ENCODE measurements at places on chromosomes 7 and 10.

- no peak for DNase-seq
Measured at GRCh38 chr10:538895-539294, 150.6 kb downstream of the DIP2C start.

DNA sequence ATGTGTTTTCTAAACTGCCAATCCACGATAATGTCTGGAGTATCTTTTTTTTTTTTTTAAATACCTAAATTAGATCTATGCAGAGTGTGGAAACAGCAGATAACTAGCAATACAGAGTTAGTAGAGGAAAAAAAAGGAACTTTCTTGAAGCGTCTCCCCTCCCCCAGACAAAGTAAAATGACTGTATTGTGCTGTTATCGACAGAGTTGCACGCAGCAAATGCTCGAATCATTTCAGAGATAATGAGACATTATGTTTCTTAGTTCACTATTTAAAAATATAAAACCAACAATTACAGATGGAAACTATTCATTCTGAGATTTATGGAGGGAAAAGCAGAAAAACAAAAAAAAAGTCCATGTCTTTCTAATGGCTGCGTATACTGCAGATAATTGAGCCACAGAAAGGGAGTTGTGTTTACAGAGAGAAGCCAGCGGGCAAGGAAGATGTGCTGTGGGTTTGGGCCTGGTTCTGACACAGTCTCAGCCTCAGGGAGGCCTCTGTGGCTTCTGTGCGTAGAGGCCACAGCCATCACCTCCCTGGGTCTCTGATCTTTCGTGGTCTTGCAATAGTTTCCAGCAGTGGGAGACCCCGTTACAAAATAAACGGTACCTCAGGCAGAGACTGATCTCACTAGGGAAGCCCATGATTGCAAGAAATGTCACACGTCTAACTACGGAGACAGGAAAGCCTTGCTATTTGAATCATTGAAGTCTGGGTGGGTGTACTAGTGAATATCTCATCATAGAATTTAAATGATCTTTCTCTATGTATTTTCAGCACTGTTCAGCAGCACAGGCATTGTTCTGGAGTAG, 19.1 kb upstream of the KLF6 start:
- DNase-seq = peak; percentile 85

GRCh38 chr7:2511769-2512168, 7.8 kb upstream of the LFNG start:
- DNase-seq = no peak

DNA sequence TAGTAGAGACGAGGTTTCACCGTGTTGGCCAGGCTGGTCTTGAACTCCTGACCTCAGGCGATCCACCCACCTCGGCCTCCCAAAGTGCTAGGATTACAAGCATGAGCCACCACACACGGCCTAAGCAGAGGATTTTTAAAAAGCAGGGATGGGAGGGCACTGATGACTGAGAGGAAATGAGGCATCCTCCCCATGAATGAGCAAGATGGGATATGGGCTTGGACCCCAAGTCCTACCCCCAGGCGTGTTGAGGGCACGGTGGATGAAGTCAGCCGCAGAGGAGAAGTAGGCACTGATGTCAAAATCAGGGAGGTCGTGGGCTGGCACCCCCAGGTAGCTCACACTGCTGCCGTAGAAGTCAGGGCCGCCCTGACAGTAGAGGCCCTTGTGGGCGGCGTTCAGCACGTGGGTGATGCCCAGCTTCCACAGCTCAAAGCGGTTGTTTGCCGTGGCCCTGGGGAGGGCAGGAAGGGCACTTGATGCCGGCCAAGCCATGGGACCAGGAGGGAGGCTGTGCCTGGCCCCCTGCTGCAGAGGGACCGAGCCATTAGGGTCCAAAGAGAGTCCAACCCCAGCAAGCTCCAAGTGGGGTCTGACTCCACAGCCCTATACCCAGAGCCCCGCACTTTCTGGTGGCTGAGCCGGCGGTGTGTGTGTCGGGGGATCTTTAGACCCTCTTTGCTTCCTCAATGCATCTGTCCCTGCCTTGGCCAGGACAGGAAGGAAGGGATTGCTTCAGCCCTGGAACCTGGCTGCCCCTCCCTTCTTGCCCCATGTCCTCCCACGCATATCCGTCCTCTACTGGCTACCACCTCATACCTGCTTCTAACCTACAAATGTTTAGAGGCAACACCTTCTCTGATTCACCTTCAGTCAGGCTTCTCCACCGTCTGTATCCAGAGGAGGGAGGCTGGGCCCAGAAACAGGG, 3.4 kb upstream of the SAMD8 start:
- no peak for DNase-seq

- no peak for DNase-seq
Measured at GRCh38 chr10:14171336-14171735, 159.4 kb downstream of the FRMD4A start.

DNA sequence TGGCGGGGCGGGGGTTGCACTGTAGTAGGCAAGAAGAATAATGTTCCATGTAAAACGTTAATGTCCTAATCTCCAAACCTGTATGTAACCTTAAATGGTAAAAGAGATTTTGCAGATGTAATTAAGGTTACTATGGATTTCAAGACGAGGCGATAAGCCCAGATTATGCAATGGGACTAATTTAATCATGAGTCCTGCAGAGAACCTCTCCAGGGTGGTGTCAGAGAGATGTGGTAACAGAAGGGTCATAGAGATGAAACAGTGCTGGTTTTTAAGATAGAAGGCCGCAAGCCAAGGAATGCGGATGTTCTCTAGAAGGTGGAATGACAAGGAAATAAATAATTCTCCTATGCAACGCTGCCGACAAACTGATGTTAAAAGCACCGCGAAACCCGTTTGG, 57.1 kb downstream of the UBE3C start:
- no peak for DNase-seq

DNA sequence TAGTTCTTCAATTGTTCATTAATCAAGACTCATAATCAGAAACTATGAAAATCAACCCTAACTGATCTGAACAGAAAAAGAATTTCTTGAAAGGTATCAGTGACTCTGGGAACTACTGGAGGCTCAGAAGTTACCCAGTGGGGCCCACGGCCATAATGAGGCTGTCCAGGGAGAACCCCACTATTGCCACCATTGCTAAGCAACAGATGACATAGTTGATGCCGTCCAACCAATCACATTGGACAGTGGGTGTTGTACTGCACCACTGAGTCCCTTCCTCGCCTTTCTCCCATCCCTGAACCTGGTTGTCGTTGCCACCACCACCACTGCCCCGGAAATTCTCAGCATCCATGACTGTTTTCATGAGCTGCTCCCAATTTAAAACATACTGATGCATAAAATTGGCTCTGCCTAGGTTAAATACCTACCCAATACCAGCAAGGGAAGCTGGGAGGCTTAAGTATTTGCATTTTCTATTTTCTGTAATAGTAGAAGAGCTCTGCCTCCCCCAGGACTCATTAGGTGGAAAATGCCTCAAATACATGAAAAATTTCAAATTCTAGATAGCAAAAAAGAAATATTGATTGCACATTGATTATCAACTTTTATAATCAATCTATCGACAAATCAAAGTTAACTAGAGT, 26.7 kb upstream of the USP6NL start:
- DNase-seq = no peak

DNA sequence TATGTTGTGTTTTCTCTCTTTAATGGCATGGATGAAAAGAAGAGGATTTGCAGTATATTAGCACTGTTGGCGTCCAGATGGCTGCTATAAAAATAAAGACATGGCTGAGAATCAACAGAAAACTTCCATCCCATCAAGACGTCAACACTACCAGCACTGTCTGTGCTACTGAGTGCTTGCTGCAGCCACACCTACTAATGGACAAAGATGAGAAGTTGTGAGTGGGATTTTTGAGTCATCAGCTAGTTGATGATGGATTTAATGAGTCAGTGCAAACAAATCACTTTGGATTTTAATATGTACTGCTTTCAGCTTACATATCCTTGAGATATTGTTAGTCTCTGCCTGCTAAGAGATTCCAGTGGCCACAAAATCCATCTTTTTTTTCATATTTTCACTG, 631.0 kb upstream of the ANKRD30A start:
- DNase-seq = no peak

GRCh38 chr10:122878799-122879338, 512 bp downstream of the FAM24B start:
- DNase-seq = no peak
